GM13977 (cell line): ENCODE measurements at places on chromosomes 2 and 18.

DNA sequence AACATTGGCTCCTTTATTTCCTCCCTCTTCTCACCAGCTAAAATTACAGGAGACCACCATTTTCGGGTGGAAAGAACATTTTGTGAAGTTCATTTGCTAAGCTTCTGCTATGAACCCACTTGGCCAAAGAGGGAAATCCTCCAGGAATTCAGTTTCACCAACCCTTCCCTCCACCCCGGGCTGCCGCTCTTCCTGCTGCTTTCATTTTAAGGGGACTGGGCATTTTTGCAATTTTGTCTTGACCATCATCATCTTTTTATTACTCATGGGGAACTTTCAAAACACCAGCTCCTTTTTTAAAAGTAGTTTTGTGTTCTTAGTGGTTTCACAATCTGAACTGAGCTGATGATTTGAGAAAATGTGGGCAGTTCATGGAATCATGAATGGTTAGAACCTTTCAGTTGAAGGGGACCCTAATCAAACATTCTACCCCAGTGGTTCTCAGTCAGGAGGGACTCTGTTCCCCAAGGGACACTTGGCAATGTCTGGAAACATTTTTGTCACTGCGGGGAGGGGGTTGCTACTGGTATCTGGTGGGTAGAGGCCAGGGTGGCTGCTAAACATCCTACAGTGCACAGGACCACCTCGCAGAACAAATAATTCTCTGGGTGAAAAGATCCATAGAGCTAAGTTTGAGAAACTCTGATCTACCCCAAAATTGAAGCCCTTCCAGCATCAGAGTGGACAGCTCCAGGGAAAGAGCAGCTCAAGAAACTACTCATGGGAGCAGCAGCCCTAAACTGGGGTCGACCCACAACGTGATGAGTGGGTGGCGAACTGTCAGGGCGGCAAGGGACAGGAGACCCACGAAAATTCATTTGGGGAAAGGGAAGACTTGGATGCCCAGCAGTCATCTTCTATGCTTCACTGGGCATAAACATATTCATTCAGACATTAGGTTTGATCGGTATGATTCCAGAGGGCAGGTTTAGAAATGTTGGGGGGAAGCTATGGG lies 92.9 kb downstream of the ACKR3 start:
- DNase-seq, result no peak

DNA sequence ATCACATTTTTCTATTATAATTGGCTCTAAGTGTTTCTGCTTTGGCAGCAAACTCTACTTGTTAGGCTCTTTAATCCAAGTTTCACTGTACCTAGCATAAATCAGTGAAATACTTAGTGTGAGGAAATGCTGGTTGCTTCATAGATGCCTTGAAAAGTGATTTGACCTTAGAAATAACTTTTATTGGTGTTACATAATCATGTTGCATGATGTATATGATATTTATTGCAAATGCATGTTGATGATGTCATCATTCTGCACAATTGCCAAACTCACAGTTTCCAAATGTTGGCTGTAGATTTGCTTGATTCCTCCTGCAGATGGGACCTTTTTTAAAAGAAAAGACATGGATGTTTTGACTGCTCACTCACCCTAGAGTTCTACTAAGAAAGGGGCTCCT lies 137.6 kb upstream of the BCL2L11 start:
- no peak for DNase-seq

GRCh38 chr18:28365411-28365831 lies 188.5 kb upstream of the CDH2 start:
- DNase-seq, result no peak

DNA sequence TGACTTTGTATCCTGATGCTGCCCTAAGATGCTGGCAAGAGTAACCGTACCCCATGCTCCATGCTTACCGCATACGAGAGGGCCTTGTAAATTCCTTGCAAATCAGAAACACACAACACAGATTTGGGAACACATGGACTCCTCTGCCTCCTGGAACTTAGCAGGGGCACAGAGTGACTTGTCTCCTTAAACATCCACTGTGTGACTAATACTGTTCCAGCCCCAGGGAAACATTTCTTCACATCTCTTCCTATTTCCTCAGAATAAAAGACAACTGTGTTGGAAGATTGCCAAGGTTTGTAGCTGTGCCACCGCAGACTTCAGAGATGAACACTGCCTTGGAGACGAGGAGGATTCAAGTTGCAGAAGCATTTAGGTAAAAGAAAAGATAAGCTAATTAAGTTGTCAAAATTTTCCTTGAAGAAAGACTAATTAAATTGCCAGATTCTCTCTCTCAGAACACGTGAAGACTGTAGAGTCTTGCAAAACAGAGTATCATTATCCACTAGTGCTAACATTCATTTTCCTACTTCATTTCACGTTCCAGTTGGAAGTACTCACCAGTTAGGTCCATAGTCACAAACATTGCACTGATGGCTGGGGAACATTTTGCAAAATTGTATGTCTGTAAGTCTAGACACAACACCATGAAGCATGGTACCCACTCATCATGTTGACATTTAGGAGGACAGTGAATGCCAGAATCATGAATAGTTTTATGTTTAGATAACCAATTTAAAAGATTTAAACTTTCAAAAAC lies 188.8 kb downstream of the TSN start:
- no peak for DNase-seq

- no peak for DNase-seq
Measured at GRCh38 chr2:178429336-178429735, 21.6 kb downstream of the PRKRA start.

DNA sequence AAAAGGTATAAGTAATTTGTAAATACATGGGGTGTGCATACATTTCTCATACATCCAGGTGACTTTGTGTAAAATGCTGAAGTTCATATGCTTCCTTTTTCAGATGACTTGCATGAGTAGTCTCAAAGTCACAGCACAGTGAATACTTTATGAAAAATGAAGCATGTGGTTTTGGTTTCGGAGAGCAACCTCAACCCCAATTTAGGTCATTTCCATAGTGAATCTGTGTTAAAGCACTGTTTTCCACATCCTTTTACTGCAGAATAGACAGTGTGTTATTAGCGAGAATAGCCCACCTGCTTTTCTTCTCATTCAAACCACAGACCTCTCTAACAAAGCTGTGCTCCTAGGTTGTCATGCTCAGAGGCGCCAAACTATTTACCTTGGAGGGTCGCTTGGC lies 204.4 kb upstream of the RASGRP3 start:
- peak; percentile 64 for DNase-seq

DNA sequence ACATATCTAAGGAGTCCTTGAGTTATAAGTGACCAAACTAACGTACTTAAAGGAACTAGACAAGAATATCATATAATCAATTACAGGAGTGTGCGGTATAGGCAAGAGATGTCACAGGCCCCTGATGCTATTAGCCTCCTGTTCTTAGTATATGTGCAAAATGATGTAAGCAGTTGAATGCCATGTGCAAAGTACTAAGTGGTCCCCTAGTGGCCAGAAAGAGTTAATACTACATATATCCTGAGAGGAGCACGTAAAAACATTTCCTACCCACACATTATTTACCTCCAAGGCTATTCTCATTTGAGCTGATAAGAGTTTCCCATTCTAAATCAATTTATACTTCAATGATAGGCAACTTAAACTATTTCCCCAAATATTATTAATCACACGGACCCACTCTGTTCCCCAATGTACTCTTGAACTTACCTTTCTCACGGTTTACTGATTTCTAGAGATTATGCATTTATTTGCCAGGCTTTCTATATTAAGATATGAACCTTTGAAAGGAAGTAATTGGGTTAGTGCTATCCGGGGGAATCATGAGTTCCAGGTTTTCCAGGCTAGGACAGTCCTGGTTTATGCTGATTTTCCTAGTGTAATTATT lies 158.0 kb upstream of the KLHL14 start:
- DNase-seq, result peak; percentile 67

DNA sequence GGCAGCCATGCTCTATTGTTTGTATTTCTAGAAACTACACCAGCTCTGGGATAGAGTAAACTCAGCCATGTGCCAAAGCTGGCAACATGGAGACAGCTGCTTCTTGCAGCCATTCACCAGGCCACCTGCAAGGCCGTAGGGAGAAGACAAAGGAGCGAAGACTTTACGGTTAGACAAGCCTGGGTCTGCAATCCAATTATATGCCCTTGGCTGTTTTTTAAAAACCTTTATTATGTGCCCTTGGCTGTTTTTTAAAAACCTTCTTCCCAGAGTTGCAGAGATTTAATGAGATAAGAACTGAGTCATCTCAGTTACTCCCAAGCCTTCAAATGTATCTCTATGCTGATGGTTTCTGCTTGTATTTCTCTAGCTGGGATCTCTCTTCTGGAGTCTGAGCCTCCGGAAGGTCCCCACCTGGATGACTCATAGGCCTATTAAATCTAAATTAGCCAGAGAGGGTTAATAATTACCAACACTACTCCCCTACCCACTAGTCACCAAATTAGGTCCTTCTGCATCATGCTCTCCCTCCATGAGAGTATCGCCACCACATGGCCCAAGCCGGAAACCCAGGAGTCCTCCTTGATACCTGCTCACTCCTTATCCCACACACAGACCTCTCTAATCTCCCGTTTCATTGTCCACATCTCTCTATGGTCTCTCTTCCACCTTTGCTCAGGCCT lies 17.5 kb upstream of the DPP4 start:
- DNase-seq, result no peak
